Non-pigmented ciliary epithelial cell (primary cell): ENCODE measurements at places on chromosomes 5 and 9.
A peak's percentile ranks its signal among the peaks of the same experiment; 100 is the strongest.

DNA sequence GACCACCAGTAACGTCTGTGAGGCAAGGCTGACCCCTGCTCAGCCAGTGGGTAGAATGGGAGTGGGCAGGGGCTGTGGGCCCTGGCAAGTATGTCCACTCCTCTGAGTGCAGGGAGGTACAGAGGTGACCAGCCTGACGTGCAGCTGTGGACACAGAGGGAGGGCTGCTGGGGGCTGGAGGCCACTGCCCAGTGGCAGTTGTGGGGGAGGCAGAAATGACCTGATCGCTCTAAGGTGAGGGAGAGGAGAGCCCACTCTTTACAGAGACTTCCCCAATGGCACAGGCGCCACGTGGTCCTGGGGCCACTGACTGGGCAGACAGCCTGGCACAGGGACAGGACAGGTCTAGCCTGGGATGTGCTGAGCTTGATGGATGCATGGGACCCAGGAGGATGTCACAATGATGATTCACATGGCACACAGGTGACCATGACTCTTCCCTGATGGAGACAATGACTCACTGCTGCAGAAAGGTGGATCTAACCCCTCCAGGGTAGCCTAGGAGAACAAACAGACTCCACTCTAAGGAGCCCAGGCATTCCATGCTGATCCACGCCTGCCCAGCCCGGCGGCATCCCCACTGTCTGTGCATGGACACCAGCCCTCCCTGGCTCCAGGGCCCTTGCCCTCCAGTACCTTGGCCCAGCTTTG is 7.7 kb downstream of the LPCAT1 start:
- no peak for DNase-seq

- peak; percentile 95 for DNase-seq
These were observed 126.7 kb downstream of the FOXD1 start for GRCh38 chr5:73321757-73322436.

- DNase-seq, result no peak
These were observed 40.3 kb upstream of the SARDH start for GRCh38 chr9:133778336-133779013.

DNA sequence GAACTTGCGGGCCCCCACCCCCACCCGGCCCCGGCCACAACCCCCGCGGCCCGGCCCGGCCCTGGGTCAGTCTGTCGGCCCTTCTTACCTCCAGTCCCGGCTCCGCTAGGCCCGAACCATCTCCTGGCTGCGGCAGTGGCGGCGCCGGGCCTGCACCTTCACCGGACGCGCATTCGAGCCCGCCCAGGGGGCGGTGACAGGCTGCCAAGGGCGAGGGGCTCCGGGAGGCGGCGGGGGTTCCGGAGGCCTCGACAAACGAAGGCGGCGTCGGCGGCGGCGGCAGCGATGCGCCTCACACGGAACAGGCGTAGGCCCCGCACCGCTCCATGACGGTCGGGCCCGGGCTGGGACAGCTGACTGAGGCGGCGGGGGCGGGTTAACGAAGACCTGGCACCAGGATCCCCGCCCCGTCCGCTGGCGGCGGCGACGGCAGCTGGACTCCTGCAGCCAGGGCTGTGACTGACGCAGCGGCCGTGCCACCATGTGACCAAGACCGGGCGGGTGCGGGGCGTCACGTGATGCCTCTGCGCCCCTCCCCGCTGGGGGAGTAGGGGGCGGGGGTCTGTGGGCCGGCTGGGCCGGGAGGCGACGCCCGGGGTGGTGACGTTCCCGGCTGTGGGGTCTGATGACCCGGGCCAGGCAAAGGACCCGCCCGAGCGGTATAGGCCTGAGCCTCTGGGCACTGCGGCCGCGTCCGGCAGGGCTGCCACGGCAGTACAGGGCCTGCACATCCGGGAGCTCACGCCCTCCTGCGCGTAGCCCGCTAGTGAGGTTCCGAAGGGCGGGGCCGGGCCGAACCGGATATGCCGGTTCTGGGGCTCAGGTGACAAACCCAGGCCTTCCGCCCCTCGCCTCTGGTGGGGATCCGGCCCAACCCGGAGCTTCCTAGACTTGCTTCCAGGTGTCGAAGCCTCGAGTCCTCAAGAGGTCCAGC is at the start of gene AFF4:
Gene AFF4 (minus strand): TSS at position 464 of the 934 bp plus-strand sequence. CDS start 26,445 bp downstream, outside the sequence.
- DNase-seq, result peak; percentile 72

DNA sequence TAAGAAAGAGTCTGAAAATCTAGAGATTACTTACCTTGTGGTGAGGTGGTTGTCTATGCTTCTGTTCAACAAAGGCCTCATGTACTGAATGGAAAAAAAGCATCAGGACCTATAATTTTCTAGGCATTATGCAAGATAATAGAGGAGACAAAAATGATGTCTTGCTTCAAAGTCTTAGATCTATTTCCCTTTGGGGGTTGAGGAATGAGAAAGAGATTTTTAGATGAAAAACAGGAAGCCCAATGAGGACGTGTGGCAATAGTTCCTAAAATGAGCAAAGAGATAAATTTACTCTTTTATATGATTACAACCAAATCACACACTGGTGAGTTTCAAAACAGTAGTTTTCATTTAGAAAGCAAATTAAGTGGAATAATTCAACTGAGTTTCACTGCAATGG is 99.5 kb downstream of the GHR start:
- DNase-seq, result no peak

GRCh38 chr5:77015938-77016569 is 14.2 kb upstream of the AGGF1 start:
- peak; percentile 47 for DNase-seq

GRCh38 chr5:147410496-147411358 is 99.1 kb downstream of the DPYSL3 start:
- no peak for DNase-seq

- DNase-seq, result no peak
These were observed 15.7 kb downstream of the KIAA1958 start for GRCh38 chr9:112502175-112502946.
